A549 treated with ZK216348 at 1 μM for 4 hours (cell line): ENCODE measurements at places on chromosomes 4 and X. TPM values are rescaled to one million over a fixed set of nuclear protein-coding genes. Genes with fewer than 3 reads are reported as not detected.

The IL9R gene
- total RNA-seq: 0.07 to 0.36 TPM (median 0.20 TPM) in 3 of 5 replicates, not detected in the others

The ERCC6L gene
- total RNA-seq: 10.2 to 15.5 TPM (median 12.1 TPM) in 5 replicates

The GNRHR gene
- not detected in 5 replicates for total RNA-seq

The MTTP gene
- not detected in 5 replicates for total RNA-seq

The UGT8 gene
- 0.08 to 0.15 TPM (median 0.11 TPM) in 5 replicates for total RNA-seq

The SYN1 gene
- total RNA-seq: 0.11 to 0.58 TPM (median 0.19 TPM) in 5 replicates

The FAM47A gene
- not detected in 5 replicates for total RNA-seq

The RRH gene
- total RNA-seq: 0.13 to 0.18 TPM (median 0.15 TPM) in 3 of 5 replicates, not detected in the others

The PNMA5 gene
- not detected in 5 replicates for total RNA-seq

The CFAP99 gene
- total RNA-seq: 0.19 to 0.51 TPM in 2 of 5 replicates, not detected in the others

The WDR17 gene
- 1.5 to 2.6 TPM (median 1.8 TPM) in 5 replicates for total RNA-seq

The ADH7 gene
- total RNA-seq: not detected in 5 replicates

The SLC9B1 gene
- total RNA-seq: 0.41 TPM in 1 of 5 replicates, not detected in the others

The VEGFD gene
- total RNA-seq: 0.20 to 0.58 TPM (median 0.47 TPM) in 5 replicates

The RENBP gene
- 0.38 TPM in 1 of 5 replicates, not detected in the others for total RNA-seq

The RNF128 gene
- total RNA-seq: 0.07 to 0.12 TPM in 2 of 5 replicates, not detected in the others

The NKX6-1 gene
- total RNA-seq: 0.20 to 0.69 TPM (median 0.48 TPM) in 5 replicates

The SPIN2B gene
- total RNA-seq: 8.5 to 11.0 TPM (median 9.6 TPM) in 5 replicates

The PCYT1B gene
- not detected in 5 replicates for total RNA-seq

The RPL9 gene
- total RNA-seq: 803 to 1,650 TPM (median 879 TPM) in 5 replicates

The SLC10A4 gene
- total RNA-seq: 4.3 to 9.3 TPM (median 8.2 TPM) in 5 replicates

The TKTL1 gene
- not detected in 5 replicates for total RNA-seq

The TMEM154 gene
- total RNA-seq: 0.04 to 0.06 TPM in 2 of 5 replicates, not detected in the others

The GAGE10 gene
- not detected in 5 replicates for total RNA-seq

The TMEM35A gene
- not detected in 5 replicates for total RNA-seq

The NHS gene
- total RNA-seq: 2.3 to 4.3 TPM (median 2.9 TPM) in 5 replicates

The MTCP1 gene
- total RNA-seq: 11.2 to 25.1 TPM (median 20.2 TPM) in 5 replicates

The CTAG1B gene
- not detected in 5 replicates for total RNA-seq

The NXF2 gene
- not detected in 5 replicates for total RNA-seq

The CENPVL2 gene
- total RNA-seq: not detected in 5 replicates

The IQCM gene
- total RNA-seq: not detected in 5 replicates

The NAA11 gene
- not detected in 5 replicates for total RNA-seq

The TNIP2 gene
- total RNA-seq: 32.6 to 48.7 TPM (median 45.3 TPM) in 5 replicates
